Cardiac ventricle fibroblast (primary cell): ENCODE measurements at places on chromosomes 13 and 19. TPM values are rescaled to one million over a fixed set of nuclear protein-coding genes. Genes with fewer than 3 reads are reported as not detected.

RHPN2 gene
- 1.8 and 5.1 TPM in 2 replicates for total RNA-seq

KLK1 gene
- total RNA-seq, result not detected in 2 replicates

CYP2S1 gene
- total RNA-seq, result not detected in 2 replicates

CEACAM5 gene
- total RNA-seq, result not detected in 2 replicates

EFNA2 gene
- total RNA-seq, result not detected in 2 replicates

PIK3R2 gene
- 55.4 and 60.7 TPM in 2 replicates for total RNA-seq

VN1R2 gene
- not detected in 2 replicates for total RNA-seq

CGB8 gene
- not detected in 2 replicates for total RNA-seq

SBK3 gene
- not detected in 2 replicates for total RNA-seq

ZNF492 gene
- total RNA-seq, result 0.29 TPM in 1 of 2 replicates, not detected in the other

NALCN gene
- 0.19 and 0.34 TPM in 2 replicates for total RNA-seq

PGLYRP1 gene
- not detected in 2 replicates for total RNA-seq

SRRM5 gene
- 0.06 TPM in 1 of 2 replicates, not detected in the other for total RNA-seq

ZNF93 gene
- total RNA-seq, result 2.9 and 3.1 TPM in 2 replicates

ACER1 gene
- not detected in 2 replicates for total RNA-seq

POGLUT2 gene
- 23.1 and 25.1 TPM in 2 replicates for total RNA-seq

FKBP8 gene
- total RNA-seq, result 286 and 301 TPM in 2 replicates

ETV2 gene
- total RNA-seq, result 0.88 and 1.2 TPM in 2 replicates

SERP2 gene
- 2.7 and 3.4 TPM in 2 replicates for total RNA-seq

TRPM4 gene
- 11.8 and 14.5 TPM in 2 replicates for total RNA-seq

RNF17 gene
- total RNA-seq, result not detected in 2 replicates

BRSK1 gene
- total RNA-seq, result 0.94 and 4.6 TPM in 2 replicates

SIGLECL1 gene
- not detected in 2 replicates for total RNA-seq

MARK4 gene
- total RNA-seq, result 19.5 and 26.4 TPM in 2 replicates
